ENCODE measurements at places on chromosomes 12 and 14.

GRCh38 chr12:81005606-81006005, 67.9 kb upstream of the LIN7A start:
- no peak for DNase-seq

DNA sequence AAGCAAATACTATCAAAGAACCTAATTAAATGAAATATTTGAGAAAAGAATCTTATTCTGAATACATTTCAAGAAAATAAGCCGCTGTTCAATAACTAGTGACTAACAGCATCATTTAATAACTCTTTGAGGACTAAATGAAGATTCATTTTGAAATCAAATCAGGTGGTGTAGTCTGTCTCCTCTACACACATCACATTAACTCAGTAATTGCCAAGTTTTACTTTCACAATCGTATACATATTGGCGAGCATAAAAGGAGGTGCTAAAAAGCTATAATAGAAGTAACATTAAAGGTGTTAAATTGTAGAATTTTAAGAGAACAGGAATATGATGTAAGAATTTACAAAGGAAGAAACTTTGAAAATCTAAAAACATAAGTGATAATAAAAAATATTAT, 185.1 kb downstream of the MDGA2 start:
- DNase-seq = no peak

GRCh38 chr12:53302903-53303302, 3.4 kb downstream of the MYG1 start:
- DNase-seq = no peak

- no peak for DNase-seq
Measured at GRCh38 chr12:125071456-125071855, 6.2 kb downstream of the AACS start.

GRCh38 chr12:126055521-126055920, 990.3 kb downstream of the AACS start:
- DNase-seq = no peak

GRCh38 chr14:59177262-59177661, 11.2 kb upstream of the DAAM1 start:
- DNase-seq = no peak

GRCh38 chr12:6894321-6894720, 10.3 kb upstream of the LRRC23 start:
- no peak for DNase-seq

DNA sequence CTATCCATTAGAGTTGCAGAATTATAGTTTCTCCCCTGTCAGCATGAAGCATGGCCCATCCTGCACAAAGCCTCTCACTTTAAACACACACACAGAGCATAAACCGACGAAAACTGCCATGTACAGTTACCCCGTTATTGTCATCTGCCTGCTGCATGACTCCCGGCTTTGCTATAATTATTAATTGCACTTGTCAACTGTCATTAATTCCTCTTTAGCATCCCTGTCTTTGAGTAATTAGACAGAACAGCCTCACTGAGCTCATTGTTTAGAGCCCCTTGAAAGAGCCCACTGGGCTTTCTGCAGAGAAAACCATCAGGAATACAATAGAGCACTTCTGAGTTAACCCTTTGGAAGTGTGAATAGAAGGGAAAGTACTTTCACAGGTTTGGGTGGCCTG, 307.2 kb upstream of the SOX5 start:
- no peak for DNase-seq

GRCh38 chr12:71746974-71747611, 7.6 kb upstream of the RAB21 start:
- peak; percentile 13 for DNase-seq

DNA sequence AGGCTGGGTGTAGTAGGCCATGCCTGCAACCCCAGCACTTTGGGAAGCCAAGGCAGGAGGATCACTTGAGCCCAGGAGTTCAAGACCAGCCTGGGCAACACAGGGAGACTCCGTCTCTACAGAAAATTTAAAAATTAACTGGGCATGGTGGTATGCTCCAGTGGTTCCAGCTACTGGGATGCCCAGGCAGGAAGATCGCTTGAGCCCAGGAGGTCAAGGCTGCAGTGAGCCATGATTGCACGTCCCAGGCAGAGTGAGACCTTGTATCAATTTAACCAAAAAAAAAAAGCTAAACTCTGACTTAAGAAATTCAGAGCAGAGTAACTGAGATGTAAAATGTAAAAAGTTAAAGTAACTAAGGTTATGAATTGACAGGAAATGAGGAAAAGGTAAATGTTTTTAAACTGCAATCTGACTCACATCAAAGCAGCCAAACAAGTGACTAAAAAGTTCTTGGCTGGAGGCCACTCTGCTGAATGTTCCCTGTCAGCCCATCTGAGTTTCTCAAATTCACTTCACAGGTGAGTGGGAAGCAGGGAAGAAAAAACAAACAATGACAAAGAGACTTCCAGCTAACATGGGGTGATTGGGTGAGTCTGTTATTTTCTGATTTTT, 21.3 kb downstream of the PRKD1 start:
- no peak for DNase-seq

- DNase-seq = no peak
Measured at GRCh38 chr14:30525833-30526232, 33.1 kb upstream of the G2E3 start.

DNA sequence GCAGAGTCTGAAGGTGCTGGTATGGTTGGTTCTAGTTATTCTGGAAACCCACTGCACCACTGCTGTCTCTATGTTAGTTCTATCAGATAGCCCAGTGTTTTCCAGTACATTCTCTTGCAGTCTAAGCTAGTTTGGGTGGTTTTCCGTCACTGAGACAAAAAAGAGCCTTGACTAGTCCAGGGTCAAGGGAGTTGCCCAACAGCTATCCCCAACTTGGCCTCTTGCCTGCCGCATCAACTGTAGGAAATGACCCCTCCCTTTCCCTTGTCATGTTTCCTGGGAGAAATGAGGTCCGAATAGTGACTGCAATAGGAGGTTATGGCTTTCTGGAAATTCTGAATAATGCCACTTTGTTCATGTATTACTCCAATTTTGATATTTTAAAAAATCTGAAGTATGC, 160.4 kb downstream of the EFCAB11 start:
- no peak for DNase-seq

- no peak for DNase-seq
Measured at GRCh38 chr12:98579347-98579746, 14.1 kb upstream of the SLC25A3 start.

DNA sequence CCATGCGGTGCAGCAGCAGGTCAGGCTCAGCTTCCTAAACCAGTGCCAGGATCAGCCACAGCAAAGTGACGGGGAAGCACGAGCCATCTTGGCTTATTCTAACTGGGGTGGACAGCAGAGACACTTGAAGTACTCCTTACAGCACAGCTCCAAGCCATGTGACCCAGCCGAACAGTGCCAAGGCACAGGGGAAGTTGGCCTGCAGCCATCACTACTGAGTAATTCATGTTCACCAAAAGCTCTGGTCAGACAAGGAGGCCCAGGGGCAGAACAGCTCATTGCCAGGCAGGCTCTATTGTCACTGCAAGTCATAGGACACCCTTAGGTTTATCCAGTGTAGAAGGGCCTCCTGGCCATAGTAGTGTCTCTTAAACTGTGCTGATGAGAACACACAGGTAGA, 23.4 kb upstream of the SLC35F4 start:
- no peak for DNase-seq

DNA sequence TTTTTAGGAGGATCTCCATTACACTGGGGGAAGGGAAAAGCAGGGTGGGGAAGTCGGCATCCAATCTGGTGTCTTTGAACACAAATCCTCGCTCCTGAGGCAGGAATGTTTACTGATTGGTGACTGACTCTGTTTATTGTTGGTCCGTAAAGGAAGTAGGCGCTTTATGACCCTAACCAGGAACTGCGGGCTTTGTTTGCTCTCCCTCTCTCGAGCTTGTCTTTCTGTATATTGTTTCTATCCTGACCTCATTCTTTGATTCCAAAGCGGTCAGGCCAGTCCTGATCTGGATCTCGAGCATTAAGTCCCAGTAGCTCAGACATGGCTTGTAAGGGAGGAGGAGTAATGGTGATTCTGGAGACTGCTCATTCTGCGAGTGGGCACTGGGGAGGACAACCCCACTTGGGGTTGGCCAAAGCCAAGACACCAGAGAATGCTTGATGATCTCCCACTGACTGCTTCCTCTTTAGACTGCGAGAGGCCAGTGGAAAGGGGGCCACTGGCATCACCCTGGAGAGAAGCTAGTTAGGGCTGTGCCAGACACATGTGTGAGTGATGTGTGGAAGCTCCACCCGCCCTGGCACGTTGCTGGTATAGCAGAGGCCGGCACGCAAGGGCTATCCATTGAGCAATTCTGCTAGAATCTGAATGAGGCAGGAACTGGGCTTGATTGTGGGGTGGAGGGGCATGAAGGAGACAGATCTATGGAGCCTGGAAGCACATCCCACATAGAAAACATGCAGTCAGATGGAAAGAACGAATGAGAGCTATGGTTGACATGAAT, 194.6 kb downstream of the PAX9 start:
- DNase-seq = no peak

DNA sequence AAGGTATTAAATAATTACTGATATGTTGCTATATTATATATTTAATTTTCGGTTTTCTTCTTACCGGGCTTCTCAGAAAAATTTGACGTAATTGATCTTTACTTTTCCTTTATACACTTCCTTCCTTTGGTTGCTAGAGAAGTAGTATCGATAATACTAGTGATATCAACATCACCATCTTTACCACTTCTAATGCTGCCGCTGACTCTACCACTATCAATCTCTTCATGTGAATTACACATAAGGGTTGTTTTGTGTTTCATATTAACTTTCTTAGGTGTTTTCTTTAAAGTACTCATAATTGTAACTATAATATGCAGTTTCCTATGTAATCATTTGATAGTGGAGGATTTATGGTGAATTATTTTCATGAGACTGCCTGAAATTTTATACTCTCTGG, 30.9 kb upstream of the KLRF1 start:
- no peak for DNase-seq

GRCh38 chr12:130322263-130322662, 15.4 kb upstream of the PIWIL1 start:
- no peak for DNase-seq

- DNase-seq = no peak
Measured at GRCh38 chr12:724194-724855, 28.1 kb upstream of the WNK1 start.

DNA sequence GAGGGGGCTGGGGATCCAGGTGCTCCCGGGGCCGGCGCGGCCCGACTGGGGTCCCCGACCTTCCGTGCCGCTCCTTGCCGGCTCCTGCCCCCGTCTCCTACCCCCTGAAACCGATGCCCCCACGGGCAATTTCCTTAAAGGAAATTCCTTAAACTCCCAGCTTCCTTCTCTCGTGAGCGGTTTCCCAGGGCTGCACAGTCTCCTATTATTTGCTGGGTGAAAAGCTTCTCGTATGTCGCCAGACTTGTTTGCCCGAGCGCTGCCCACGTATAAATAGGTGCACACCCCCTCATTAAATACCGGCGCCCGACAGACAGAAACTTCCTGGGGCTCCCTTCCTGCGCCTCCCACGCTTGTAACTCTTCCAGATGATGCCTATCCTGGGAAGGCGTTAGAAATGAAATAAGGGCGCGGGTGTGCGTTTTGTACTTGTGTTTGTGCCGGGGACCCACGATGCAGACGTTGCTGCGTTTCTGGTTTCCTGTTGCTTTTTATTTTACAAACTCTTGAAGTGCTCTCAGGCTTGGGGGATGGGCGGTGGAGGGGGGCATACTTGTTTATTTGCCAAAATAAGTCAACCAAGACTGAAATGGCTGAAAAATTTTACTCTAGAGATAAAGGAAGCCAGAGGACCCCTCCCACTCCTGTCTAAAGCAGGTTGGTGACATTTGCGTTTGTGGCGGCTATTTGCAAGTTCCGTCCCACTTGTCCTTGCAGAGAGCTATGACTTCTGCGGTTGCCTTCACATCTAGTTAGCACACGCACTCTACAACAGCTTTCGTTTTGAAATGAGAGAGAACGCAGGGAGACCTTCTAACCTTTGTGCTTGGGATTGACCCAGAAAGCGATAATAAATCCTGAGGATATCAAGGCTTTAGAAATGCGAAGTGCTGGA, 1.0 kb downstream of the HIP1R start:
- DNase-seq = peak; percentile 22

- no peak for DNase-seq
Measured at GRCh38 chr12:115956659-115957058, 320.8 kb downstream of the MED13L start.

DNA sequence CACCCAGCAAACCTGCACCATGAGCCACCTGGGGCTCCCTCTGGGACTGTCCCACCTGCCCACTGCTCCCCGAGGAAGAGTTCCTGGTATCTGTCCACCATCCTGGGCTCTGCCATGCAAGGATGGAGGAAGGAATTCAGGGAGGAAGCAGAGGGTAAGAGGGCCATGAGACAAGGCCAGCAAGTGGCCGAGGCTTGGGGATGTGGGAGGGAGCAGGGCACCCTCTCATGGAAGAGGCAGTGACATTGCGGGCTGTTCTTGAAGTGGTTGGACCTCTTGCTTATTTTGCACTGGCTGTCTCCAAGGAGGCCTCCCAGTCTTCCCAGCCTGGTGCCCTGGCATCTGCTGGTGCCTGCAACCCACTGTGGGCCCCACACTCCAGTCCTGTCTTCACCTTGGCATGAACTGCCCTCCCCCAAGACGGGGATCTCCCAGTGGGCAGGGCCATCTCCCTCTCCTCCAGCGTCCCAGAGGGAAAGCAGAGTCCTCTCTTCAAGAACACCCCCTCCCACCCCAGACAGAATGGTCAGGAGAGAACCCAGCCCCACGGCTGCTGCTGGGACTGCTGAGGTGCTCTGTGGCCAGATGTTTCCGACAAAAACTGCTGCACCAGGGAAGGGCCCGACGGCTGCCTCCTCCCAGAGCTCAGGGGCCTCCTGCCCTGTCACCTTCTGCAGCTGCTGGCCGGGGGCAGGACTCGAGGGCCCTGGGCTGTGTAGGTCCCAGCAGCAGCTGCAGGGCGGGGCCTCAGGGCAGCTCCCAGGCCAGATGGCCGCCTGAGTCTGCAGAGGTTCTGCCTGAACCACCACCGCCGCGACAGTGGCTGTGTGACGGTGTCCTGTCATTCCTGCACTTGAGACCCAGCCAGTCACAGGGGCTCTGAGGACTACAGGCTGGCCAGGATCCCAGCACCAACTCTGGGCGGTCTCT, 1.8 kb upstream of the AKT1 start:
- DNase-seq = no peak

All from activated T-cell treated with anti-CD3 and anti-CD28 coated beads for 48 hours (primary cell).